Stimulated activated CD4-positive, alpha-beta T cell treated with anti-CD3 and anti-CD28 coated beads, TNF-alpha, amount 100 ng/mL, for 1 hour (primary cell): ENCODE measurements at places on chromosomes 4 and X.

DNA sequence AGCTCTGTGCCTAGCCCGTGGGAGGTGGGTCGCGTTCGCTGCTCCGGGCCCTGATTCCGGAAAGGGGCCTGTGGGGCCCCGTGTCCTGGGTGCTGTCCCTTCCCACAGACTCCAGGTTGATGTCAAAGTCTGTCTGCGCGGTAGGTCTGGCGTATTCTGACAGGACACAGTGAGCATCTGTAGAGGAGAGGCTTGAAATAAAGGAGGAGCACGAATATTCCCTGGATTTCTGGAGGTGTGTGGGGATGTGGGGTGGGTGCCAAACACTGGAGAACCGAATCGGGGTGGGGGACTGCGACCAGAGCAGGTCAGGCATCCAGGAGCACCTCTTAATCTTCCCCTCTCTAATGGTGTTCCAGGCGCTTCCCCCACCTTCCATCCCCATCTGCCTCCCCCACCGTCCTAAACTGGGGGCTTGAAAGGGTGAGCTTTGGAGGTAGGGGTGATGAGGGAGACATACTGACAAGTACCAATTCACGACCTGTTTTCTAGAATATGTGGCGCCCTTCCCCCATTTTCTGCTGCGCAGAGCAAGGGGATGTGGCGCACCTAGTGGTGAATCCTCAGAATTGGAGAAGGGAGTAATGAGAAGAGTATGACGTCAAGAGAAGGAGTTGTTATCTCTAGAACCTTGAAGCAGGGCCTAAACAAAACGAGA is 877 bp downstream of the GPRASP1 start:
- DNase-seq = no peak

DNA sequence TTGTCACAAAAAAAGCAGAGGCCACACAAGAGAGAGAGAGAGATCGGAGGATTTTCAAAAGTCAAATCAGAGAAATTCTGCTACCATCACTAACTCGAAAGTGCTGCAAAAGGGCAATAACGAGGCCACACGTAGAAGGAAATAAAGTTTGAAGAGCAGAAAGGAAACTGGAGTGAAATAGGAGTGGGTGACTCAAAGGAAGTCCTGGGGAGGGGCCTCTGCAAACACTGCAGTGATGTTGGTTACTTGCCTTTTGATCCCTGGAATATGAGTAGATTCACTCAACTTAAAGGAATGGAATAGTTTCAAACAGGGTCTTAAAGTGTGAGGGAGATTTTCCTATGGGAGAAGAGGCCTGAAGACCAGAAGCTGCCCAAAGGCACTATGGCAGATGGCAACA is 663.4 kb upstream of the LCORL start:
- DNase-seq = no peak

GRCh38 chr4:162406637-162407365 is 243.0 kb upstream of the FSTL5 start:
- no peak for DNase-seq

DNA sequence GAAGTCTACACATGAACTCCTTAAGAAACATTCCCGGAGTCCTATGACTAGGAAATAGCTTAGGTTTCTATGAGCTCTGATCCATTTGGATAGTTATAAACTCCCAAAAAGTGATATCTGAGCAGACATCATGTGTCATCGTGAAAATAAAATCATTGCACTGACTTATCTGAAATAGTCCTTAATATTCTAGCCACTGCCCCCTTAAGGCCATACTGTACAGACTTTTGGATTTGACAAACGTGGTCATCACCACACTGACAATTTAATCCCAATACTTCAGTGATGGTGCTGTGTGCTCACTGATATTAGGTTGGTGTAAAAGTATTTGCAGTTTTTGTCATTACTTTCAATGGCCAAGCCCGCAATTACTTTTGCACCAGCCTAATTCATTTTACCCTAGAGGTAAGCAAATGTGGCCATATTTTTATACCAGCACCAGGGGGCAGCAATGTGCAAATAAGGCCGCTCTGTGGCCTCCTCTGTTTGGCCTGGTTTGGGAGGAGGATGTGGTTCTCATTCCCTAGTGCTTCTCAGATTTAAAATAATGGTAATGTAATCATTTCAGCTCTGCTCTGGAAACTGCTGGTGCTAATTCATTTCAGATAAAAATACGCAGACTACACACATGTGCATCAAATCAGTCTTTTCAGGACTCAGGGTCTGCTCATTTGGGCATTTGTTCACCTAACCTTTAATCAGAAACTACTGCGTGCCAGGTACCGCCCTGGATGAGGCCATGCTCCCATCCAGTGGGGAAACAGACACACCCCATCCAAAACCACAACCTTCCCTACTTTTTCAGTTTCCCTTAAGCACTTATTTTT is 196.4 kb upstream of the C1QTNF7 start:
- peak; percentile 51 for DNase-seq
